CD4-positive, alpha-beta T cell (primary cell): ENCODE measurements at places on chromosomes 12 and 14.

GRCh38 chr12:106487664-106488063 lies 95.1 kb upstream of the RFX4 start:
- no peak for DNase-seq

DNA sequence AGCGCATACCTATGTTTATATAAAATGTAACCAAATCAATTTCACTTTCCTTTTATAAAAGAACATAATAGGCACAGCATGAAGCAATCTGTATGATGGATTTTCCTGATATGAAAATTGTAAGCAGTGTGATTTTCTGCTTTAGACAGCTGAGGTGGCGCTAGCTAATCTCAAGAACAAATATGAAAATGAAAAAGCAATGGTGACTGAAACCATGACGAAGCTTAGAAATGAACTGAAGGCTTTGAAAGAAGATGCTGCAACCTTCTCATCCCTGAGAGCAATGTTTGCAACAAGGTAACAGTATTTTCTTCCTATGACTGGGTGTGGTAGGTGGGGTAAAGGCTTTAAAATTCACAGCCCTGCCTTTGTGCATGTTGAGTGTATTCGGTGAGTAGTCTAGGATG lies 65.0 kb upstream of the FGD4 start:
- no peak for DNase-seq

DNA sequence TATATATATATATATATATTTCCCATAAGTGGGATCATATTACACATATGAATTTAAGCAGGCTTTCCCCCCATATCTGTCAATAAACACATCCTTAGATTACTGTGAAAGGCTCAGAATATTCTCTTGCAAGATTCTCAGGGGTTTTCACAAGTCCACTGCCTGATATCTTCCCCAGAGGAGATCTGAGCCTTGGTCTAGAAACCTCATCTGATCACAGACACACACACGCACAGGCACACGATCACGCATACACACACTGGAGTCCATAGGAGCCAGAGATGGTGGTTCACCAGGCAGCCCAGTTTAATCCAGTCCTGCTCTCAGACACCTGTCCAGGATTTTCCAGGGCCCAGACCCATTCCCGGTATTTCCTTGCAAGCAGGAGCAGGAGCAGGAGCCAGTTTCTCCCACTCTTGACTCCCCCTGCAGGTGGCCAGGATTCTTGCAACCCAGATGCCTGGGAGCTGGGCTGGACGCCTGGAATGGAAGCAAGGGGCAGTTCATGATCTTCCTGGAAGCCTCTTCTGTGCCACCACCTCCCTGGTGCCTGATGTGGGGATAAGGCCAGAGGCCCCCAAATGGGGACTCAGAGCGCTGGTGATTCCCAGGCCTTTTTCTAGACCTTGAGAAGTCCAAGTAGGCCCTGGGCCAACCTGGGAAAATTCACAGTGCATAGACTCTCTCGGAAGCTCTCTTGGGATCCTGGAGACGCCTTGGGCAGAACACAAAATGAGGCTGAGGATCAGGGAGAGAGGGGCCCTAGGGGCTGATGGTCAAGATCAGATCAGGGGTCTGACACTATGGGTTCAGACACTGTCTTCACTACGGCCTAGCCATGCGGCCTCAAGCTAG lies 16.5 kb upstream of the KRT78 start:
- peak; percentile 14 for DNase-seq

DNA sequence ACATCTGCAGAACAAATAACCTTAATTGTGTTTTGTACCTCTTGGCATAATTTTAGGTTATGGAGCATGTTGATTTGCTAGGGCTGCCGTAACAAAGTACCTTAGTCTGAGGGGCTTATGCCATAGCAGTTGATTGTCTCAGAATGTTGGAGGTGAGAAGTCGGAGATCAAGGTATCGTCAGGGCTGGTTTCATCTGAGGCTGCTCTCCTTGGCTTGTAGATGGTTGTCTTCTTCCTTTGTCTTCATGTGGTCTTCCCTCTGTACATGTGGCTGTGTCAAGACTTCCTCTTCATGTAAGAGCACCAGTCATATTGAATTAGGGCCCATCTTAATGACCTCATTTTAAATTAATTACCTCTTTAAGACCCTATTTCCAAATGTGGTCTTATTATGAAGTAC lies 64.4 kb upstream of the PTHLH start:
- DNase-seq, result no peak

- DNase-seq, result peak; percentile 51
Observed at GRCh38 chr14:52153939-52154338, 85.1 kb upstream of the NID2 start.

- DNase-seq, result no peak
Observed at GRCh38 chr12:82682851-82683261, 3.9 kb upstream of the TMTC2 start.

DNA sequence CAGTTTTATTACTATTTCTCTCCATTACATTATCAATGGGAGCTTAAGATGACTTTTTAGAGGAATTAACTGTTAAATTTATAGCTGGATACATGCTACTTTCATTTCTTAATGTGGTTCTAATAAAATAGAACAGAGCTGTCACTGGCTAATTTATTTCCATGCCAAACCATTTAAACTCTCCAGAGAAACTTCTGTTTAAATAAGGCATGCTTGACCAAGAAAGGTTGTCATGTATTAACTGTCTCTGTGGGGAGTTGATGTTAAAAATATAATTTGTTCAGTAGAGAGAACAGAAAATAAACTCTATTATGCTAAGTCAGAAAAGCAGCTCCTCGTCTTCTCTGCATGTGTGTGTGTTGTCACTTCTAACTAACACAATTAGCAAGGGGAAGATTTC lies 447.4 kb downstream of the SLC16A7 start:
- DNase-seq, result no peak

- no peak for DNase-seq
Observed at GRCh38 chr12:12881151-12881909, 10.0 kb upstream of the GPRC5A start.

- no peak for DNase-seq
Observed at GRCh38 chr12:2118061-2118460, 65.3 kb downstream of the CACNA1C start.

DNA sequence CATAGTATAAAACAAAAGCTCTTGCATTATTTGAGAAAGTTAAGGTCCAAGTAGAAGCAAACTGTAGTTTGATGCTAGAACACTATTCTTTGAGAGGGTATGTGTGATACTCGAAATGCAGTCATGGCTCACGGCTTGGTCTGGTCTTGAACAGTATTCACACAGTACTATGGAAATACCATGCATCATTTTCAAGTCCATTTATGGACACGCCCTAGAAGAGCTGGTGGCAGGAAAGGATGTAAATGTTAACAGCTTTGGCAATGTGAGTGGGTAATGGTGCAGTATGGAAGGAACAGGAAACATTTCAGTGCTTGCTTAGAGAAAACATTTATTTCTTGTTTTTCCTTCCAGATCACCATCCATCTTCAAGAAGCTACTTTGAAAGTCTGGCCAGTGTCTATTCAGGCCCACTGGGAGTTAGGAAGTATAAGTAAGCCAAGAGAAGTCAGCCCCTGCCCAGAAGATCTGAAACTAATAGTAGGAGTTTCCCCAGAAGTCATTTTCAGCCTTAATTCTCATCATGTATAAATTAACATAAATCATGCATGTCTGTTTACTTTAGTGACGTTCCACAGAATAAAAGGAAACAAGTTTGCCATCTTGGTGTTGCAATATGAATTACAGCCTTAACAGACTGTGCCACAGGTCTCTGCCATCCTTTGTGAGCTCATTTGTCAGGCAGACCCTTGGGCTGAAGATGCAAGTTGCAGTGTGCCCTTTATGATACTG lies 5.7 kb upstream of the AKAP5 start:
- DNase-seq, result no peak

GRCh38 chr12:119369907-119370546 lies 35.5 kb downstream of the CCDC60 start:
- DNase-seq, result no peak

- DNase-seq, result no peak
Observed at GRCh38 chr14:58082491-58083098, 69.4 kb downstream of the ARMH4 start.

- DNase-seq, result no peak
Observed at GRCh38 chr12:129877411-129877810, 26.4 kb downstream of the TMEM132D start.

DNA sequence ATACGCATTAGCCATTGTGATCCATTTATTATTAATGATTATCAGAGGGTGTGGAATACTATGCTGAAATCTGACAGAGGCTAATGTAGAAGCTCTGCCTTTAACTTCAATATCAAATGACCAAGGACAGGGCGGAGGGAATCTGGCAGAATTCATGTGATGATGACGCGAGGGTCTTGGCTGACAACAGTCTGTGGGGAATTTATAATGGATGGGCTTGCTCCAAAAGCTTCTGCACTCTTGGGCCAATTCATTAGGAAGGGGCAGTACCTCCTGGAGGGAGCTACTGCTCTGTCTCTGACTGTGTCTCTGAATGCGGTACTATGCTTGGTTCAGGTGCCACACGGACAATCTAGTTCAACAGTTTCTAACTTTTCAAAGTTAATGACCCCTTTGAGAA lies 46.2 kb downstream of the GALNT8 start:
- DNase-seq, result no peak

DNA sequence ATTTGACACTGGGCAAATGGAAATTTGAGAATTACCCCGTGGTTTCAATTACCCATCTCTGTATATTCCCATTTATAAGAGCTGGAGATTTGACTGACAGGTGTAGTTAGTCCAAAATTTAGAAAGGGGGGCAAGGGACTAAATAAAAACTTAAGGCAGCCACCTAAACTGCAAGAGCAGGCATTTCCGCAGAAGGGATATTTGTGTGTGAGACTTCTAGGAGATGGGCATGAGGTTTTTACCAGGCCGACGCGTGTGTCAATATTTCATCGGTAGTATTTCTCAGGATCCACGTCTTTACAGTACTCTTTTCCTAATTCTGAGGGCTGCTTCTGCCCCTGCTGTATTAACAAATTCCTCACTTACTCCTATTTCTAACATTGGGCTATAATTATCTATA lies 1.4 kb downstream of the FAR2 start:
- no peak for DNase-seq

DNA sequence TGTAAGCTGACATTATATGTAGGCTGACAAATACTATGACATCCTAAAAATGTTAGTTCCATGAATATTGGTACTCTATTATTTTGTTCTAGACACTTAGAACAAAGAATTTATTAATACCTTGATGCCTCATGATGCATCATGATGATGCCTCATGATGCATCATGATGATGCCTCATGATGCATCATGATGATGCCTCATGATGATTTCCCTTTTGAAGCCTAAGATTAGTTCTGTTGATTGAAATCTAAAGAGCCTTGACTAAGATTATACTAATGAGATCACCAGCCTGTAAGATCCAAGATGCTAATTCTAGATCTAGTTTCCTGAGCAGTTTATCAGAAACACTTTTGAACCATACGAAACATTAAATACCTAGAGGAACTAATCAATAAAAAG lies 4.6 kb upstream of the CEP128 start:
- no peak for DNase-seq

- no peak for DNase-seq
Observed at GRCh38 chr12:54053003-54053750, 458 bp upstream of the HOXC4 start.

DNA sequence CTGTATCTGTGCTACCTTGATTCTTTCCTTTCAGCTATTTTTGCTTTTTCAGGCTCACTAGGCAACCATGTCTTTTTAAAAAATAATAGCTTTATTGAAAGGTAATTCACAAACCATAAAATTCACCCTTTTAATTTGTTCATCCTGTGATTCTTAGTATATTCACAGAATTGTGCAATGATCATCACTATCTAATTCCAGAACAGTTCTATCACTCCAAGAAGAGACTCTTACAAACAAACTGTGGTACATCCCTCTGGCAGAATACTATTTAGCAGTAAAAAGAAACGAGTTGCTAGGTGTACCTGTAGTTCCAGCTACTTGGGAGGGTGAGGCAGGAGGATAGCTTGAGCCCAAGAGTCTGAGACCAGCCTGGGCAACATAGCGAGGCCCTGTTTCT lies 14.8 kb downstream of the CREBL2 start:
- no peak for DNase-seq

DNA sequence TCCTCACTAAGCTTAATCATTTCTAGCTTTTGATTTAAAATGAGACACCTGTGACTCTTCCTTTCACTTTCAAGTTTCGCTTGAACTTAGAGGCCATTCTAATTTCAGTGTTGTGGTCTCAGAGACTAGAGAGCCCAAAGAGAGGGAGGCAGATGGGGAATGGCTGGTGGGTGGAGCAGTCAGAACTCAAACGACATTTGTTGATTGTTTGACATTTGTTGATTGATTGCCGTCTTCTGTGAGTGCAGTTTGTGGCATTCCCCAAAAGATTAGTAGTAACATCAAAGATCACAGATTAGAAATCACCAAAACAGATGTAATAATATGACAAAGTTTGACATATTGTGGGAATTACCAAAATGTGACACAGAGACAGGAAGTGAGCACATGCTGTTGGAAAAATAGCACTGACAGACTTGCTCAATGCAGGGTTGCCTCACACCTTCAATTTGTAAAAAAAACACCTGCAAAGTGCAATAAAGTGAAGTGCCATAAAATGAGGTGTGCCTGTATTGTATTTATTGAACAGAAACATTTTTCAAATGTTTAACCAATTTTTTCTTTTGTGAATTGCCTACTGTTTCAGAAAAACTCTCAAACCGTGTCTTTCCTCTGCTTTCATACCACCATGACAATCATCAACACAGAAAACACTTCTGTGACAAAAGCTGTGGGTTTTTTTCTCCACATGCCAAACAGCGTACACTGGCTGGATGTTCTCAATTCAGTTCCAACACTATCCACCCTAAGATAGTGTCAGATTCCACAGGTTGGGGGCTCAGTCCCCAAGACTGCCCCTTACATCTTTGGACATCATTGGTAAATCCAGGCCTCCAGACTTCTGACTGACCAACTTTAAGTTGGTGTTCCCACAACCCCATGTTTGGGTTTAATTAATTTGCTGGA lies 376.3 kb upstream of the RGS6 start:
- DNase-seq, result peak; percentile 32

DNA sequence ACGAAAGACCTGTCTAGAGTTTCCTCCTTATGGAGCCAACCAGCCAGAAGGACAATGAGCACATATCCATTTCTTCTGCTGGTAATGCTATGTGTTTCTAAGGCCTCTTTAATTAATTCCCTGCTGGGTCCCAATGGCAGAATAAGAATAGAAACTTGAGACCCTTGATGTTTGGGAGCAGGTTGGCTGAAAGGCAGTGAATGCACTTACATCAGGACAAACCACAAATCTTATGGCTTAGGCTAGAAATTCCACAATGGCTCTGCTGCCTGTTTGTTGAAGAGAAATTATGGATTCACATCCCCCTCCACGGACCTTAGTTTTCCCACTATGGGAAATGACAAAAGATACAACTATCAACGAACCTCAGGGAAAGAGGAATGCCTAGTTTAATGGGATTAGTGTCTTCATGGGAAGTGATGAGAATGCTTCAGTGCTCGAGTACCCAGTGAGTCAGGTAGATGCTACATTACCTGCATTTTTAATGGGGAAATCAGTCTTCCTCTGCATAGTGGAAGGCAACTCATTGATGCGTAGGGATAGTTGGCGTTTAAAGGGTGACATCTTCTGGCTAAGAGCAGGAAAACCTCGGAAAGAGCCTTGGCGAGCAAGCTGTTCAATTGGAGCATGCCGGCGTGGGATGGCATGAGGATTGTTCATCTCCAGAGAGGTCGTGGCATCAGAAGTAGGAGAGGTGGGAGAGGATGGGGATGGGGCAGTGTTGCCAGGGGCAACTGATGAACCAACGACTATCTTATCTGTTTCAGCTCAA lies 46.5 kb downstream of the PAPLN start:
- DNase-seq, result no peak
